Tibial nerve (tissue), 4 donors: ENCODE measurements at places on chromosomes 7 and 10.

DNA sequence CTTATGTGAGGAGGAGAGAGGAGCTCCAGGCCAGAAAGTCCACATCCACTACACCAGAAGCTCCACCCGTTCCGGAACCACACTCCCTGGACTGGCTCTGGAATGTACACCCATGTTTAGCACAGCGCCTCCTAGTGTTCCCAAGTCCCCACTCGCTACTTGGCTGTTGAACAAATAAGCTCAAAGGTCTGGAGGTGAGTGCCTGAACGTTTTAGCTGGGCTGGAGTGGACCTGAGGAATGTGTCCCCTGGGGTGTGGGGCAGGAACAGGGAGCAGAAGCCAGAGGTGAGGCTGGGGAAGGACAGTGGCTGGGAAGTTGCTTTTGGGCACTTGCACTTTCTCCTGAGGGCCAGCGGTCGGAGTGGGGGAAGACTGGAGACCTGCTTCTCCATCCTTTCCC, 164.1 kb upstream of the CDCA7L start:
- no peak for DNase-seq

GRCh38 chr7:117217106-117218035, 105.5 kb downstream of the WNT2 start:
- DNase-seq: no peak

- DNase-seq: no peak
These were observed 133.8 kb upstream of the AGR3 start for GRCh38 chr7:17015598-17016031.

DNA sequence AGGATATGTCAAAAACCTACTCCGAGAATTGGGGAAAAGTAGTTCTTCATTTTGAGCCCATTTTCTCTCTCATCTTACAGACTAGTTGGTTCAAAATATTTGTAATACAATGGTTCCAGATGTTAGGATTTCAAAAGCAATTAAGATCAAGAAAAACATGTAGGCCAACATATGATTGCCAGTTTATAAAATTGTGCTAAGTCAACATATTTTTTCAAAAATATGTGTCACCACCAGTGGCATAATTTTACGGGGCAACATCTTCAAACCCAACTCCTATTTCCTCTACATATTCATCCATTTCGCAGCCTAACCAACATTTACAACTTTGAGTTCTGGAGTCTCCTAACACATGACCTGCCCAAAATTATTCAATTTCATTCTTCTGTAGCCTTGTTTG, 514.5 kb upstream of the TPK1 start:
- no peak for DNase-seq

- no peak for DNase-seq
These were observed 69.9 kb downstream of the PTPRE start for GRCh38 chr10:127976701-127977356.

DNA sequence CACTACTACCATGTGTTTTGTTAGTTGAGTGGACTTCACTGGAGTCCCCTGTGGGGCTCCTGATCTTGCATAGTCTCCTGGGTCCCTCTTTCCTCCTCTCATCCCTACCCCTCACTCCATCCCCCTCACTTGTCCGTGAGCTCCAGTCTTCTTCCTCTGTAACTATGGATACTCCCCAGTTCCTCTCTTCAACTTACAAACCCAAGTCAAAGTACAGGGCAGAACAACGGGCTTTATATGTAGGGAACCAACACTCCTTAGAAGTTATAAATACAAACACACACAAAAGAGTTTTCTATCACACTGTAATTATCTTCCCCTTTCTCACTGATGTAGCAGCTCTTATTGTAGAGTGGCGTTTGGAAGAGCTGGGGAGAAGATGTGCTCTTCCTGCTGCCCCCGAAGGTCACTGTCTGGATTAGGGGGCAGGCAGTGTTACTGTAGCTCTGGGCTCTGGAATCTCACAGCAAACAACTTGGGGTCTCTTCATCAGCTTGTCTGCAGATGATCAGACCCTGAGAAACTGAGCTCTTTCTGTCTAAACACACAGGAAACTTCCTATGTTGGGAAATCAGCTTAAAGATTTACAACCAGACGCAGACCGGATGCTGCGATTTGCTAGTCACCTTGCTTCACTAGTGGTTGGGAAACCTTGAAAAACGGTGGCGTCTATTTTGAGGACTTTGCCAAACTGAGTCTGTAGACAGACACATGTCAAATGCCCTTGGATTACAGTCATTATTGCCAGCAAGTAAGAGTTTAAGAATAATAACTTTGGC, 13.6 kb downstream of the SNX10 start:
- DNase-seq: no peak

GRCh38 chr10:86836044-86836443, 79.6 kb downstream of the BMPR1A start:
- DNase-seq: no peak

GRCh38 chr10:128064108-128064969, 61.9 kb downstream of the MKI67 start:
- DNase-seq: peak; percentile 46

- no peak for DNase-seq
These were observed 2.6 kb downstream of the TMEM243 start for GRCh38 chr7:87216701-87217508.

GRCh38 chr7:85023066-85023712, 163.7 kb downstream of the SEMA3D start:
- peak; percentile 81 for DNase-seq

GRCh38 chr10:53108317-53108934, 335.8 kb upstream of the MBL2 start:
- no peak for DNase-seq

DNA sequence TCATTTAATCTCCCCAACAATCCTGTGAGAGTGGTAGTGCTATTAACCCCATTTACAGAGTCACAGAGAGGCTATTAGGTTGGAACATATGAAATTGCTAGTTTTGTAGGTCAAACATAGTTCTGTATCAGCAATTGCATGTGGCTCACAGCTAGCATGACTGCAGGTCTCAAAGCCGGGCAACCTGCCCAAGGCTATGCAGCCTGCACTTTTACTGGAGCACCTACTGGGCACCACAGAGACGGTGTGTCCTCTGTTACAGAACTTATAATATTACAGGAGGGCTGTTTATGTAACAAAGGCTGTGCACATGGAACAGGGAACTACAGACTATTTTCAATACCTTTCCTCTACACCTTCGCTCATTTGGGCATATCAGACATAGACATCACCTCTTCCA, 355.8 kb downstream of the RPS24 start:
- DNase-seq: no peak

DNA sequence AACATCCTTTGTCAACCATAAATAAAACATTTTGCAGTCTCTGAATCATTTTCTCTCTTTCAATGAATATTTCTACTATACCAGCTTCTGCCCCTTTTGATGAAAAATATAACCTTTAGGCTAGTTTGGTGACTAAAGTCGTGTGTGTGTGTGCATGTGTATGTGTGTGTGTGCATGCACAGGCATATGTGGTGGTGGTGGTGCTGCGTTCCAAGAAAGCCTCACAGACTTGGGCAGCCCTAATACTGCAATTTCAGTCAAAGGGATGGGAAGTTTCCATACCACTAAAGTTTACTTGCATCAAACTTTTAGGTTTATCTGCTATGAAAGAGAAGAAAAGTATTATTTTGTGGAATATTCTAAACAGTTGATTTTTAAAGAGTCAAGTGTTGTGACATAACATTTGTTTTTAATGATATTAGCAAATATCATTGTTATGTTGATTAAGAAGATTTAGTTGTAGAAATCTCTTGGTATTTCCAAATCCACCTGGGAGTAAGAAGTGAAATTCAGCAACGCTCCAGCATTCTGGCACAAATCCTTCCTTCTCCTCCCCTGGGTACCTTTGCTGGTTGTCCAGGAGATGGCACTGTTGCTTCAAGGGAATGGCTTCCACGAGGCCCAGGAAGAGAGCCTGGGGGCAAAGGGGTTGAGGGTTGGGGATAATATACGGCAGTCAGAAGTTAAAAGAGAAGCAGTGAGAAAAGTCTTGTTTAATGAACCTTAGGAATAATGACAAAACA, 41.5 kb downstream of the ASB4 start:
- DNase-seq: peak; percentile 55

GRCh38 chr10:971613-972012, 16.6 kb upstream of the GTPBP4 start:
- DNase-seq: no peak

DNA sequence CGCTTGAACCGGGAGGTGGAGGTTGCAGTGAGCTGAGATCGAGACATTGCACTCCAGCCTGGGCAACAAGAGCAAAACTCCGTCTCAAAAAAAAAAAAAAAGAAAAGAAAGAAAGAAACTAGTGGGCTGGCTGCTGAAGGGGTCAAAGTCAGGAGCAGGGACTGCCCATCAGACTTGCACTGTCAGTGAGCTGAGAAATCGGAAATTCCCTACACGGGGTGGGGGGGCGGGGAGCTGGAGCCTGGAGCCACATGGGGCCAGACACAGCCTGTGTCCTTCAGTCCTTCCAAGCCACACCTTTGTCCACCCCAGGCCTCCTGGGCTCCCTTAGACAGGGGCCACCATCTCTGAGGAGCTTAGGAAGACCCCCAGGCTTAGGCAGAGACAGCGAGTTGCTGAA, 34.5 kb downstream of the SRRM3 start:
- no peak for DNase-seq

DNA sequence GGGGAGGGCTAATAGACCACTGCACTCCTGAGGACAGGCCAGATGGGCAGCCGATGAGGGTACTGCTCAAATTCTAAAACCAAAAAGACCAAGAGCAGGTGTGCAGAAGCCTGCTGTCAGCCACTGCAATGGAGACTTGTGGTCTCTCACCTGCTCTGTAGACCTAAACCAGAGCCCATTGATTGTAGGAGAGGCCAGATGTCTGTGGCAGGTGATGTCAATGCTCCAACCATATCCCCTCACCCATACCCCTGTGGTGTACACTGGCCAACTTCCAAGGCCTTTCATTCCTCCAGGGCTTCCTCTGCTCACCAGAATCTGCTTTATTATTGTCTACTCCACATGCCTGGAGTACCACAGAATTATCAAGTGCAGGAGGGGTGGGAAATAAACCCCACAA, 116.9 kb upstream of the CHST15 start:
- no peak for DNase-seq
